ENCODE measurements at places on chromosomes 12 and 14.
A peak's percentile ranks its signal among the peaks of the same experiment; 100 is the strongest.

GRCh38 chr12:50699940-50700339 is 64.0 kb upstream of the ATF1 start:
- no peak for DNase-seq

GRCh38 chr14:33364466-33364865 is 425.8 kb downstream of the NPAS3 start:
- no peak for DNase-seq

- DNase-seq, result peak; percentile 90
Observed at GRCh38 chr14:103801459-103801858, 45.9 kb downstream of the PPP1R13B start.

DNA sequence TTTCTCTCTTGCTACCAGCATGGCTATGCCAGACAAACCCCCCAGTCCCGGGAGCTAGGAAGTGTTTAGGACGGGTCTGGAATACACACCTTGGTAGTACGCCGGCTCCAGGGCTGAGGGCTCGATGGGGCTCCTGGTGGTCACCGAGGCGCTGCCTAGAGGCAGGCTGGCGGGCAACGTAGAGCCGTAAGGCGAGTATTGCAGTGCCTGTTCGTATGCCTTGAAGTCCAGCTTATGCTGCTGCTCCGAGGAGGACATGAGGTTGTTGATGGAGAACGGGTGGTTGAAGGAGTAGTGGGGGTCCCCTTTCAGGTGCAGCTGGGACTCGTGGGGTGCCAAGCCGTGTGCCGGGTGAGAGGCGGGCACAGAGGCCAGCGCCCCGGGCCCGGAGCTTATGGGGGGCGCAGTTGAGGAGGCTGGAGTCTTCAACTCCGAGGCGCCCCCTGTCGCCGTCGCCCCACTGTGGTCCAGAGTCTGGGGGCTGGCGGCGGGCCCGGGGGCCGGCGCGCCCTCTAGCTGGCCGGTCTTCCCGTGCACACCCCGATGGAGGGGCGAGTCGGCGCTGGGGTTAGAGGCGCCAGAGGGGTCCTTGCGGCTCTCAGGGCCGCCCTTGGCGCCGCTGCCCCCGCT is 3.6 kb downstream of the FOXA1 start:
- DNase-seq, result no peak

- no peak for DNase-seq
Observed at GRCh38 chr12:116319233-116319897, 41.9 kb upstream of the MED13L start.

- no peak for DNase-seq
Observed at GRCh38 chr12:99442758-99443157, 204.8 kb upstream of the GARIN6 start.

DNA sequence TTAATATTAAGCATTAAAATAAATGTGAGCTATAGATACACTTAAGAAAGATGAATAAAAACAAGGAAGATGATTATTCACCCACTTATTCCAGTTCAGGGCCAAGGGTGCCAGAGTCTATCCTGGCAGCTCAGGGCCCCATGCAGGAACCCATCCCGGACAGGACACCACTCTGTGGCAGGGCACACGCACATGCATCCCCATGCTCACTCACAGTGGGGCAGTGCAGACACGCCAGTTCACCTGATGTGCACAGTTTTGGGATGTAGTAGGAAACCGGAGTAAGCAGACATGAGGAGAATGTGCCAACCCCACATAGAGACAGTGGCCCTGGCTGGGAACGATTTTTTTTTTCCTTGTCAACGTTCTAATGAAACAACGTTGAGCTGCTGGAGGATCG is 47.2 kb downstream of the DICER1 start:
- no peak for DNase-seq

DNA sequence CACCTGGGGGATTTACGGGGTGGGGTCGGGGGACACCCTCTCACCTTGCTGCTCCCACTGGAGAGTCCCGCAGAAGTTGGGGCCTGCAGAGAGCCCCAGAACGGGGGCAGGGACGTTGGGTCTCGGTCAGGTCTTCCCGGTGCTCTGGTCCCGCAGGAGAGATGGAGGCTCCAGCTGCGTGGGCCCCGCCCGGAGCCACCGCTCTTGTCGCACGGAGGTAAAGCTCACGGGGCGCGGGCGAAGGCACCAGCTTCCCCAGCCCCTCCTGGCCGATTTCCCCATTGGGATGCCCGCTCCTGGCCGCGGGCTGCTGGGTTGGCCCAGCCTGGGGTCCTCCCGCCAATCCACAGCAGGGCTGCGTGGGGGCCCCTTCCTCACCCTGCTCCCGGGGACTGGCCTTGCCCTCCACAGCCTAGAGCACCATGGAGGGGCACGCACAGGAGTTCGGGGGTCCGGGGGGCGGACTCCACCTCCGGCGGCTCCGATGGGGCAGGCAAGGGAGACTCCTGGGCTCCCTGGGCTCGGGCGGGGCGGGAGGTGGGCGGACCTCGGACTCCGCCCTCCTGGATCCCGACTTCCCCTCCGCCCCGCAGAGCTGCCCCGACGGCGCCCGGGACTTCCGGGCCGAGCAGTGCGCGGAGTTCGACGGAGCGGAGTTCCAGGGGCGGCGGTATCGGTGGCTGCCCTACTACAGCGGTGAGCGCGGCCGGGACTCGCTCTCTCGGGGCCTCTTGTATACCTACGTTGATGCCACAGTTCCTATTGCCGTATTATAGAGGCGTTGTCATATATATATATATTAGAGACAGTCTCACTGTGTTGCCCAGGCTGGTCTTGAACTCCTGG is 8.4 kb downstream of the PAPLN start:
- DNase-seq, result peak; percentile 68

- DNase-seq, result no peak
Observed at GRCh38 chr12:5440978-5441377, 9.1 kb downstream of the NTF3 start.

DNA sequence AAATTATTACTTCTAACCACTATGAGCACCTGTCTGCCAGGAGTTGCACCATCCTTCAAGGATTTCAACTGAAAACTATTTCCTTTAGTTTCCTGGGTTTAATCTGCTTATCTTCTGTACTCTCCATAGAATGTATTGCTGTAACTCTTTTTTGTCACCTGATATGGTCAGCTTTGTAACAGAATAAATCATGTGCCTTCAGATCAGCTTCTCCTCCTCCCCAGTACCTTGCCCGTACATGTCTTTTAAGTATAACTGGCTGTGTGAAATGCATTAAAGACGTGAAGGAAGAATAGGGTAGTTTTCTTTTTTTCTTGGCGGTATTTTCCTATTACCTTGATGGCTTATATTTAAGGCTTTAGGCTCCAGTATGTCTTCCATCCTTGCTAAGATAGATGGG is 200.3 kb upstream of the NAV3 start:
- DNase-seq, result no peak

GRCh38 chr12:28180786-28181185 is 9.5 kb upstream of the CCDC91 start:
- DNase-seq, result no peak

Data from EL (cell line).